Astrocyte of the hippocampus (primary cell): ENCODE measurements at places on chromosomes 5 and 9.

DNA sequence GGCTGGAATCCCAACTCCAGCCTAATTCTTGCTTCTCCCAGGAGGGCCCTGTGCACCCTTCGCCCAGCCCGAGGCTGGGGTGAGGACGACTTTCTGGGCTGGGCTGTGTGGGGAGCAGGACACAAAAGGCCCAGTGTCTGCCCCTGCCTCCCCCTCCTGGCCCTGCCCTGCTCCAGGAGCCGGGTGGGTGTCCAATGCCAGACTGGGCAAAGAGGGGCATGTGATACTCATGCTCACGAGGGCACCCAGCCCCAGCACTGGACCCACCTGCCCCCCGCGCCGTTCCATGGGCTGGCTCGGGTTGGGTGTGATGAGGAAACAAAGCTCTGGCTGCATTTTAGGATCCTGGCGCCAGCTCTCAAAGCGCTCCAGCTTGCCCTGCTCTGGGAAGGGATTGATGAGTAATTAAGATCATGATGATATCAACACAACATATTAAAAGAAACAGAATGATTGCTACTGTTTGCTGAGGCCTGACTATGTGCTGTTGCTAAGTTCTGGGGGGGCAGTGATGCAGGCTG, 30.7 kb downstream of the LHX2 start:
- peak; percentile 31 for DNase-seq

DNA sequence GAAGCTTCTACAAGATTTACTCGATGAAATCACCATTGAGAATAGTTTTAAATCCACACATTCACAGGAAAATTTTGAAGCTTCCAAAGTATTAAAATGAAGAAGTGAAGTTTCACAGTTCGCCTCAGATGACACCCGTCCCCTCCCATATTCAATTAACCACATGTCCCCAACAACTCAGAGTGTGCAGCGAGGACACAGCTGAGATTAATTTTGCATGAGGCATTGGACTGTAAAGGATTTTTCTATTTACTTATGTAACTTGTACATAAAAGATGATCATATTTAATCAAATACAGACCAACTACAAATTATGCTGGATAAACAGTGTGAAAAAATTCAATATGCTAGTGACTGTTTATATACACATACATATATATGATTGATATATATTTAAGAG, 84.7 kb upstream of the OLFM1 start:
- DNase-seq, result no peak

DNA sequence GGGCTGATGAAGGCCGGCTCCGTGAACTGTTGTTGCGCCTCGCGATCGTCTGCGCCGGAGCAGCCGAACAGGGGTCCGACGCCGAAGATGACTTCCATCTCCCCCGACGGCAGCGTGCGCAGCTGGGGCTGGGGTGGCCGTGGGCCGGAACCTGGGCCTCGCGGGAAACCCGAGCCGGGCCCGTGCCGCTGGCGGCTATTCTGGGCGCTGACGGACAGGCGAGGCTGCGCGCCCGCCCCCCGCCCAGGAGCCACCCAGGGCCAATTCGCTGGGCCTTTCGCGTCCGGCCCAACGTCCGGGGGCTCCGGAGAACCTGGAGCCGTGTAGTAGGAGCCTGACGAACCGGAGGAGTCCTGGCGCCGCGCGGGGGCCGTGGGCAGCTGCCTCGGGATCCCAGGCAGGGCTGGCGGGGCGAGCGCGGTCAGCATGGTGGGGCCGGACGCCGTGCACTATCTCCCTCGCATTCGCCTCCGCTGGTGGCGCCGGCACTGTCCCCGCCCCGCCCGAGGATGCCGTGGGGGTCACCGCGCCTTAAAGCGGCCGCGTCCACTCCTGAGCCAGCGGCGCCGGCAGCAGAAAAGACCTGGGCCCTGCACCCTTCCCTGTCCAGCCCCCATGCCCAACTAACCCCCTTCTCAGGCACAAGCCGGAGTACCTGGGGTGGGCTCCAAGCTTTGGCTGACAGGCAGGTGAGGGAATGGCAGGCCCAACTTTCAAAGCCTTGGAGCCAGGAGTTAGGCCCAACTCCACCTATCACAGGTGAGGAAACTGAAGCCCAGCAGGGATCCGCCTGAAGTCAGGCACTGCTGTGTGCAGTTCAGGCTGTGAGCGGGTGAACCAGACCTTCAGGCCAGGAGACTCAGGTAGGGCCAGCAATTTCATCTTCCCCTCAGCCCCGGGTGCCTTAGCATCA, at the start of gene PROB1:
PROB1 (minus strand) TSS at position 451 of the 913 bp plus-strand sequence; CDS start at position 428, 23 bp downstream.
- no peak for DNase-seq

GRCh38 chr9:37812773-37813379, 12.3 kb downstream of the DCAF10 start:
- no peak for DNase-seq

DNA sequence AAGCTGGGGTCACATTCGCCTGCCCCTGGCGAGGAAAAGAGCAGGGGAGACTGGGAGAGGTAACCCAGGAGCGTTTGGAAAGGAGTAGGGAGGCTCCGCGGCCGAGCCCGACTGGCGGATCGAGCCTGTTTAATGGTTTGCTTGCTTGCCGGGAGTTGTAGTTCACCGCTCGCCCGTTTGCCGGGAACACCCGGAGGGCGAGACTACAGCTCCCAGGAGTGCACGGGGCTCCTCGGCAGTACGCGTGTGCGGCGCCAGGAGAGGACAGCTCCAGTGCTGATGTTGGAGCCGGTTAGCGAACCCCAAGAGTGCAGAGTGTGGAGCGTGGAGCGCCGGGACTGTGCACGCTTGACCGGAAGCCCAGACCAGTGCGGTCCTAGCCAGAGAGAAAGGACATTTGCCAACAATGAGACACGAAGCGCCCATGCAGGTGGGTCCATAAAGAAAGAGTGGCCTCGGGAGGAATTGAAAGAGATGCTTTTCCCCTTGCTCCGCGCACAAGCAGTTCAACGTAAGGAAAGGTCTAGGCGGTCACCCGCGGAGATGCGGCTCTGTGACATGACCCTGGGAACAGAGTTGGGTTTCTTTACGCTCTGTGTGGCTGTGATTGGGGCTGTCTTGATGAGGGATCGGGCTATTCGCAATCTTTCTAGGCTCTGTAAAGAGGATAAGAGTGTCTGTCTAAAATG, at the start of gene RAB3C:
RAB3C (plus strand) TSS at position 273 of the 689 bp plus-strand sequence; CDS start at position 407, 134 bp downstream.
- peak; percentile 97 for DNase-seq

DNA sequence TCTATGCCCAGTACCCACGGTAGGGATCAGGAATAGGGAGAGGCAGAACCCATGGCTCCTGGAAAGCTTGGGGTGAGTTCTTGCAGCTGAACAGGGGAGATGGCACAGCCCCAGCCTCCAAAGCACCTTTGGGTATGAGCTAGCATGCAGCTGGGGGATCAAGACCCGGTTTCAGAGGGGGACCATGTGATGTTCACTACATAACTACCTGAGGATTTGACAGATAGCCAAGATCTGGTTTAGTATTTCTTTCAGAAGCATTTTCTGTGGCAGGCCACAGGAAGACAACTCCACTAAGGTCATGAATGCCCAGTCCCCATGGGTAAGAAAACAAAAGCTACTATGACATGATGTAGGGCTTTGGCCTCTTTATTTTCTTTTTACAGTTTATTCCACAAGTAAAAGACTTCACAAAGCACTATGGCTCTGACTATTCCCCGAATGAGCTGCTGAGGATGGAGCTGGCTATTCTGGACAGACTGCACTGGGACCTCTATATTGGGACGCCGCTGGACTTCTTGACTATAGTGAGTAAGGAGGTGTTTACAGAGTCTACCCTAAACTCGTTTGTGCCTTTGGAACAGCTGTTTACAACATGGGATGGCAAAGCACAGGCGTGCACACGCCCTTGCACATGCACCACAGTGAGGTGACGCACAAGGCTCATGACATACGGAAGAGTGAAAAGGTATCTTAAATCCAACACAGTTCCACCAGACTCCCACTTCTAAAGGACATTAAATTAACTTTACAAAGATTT, 3.4 kb downstream of the CCNI2 start:
- no peak for DNase-seq

DNA sequence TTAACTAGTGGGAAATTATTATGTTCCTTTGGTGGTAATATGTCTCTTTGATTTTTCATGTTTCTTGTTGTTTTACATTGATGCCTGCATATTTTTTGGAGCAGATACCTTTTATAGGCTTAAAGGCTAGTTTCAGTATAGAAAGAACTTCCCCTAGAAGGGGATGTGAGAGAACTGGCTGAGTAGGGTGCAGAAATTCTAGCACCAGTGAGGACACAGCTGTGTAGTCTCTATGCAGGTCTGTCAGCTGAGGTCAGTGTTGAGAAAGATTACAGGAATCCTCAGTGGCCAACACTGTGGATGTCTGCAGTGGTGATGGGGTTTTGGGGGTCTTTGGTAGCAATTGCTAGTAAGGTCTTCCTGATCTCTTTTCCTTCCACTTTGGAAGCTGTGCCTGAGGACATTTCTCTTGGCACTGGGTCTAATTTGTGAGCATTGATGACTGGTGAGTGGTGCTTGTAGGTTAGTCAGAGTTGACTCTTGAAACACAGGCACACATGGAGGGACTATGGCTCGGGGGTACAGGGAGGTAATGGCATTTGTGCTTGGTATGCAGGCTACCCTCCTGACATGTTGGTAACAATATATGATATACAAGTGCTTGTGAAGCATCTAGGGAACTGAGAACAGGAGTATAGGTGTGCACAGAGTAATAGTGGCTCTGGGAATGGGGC, 221.4 kb downstream of the SPATA31D1 start:
- no peak for DNase-seq

GRCh38 chr5:27026801-27027200, 11.6 kb downstream of the CDH9 start:
- no peak for DNase-seq

DNA sequence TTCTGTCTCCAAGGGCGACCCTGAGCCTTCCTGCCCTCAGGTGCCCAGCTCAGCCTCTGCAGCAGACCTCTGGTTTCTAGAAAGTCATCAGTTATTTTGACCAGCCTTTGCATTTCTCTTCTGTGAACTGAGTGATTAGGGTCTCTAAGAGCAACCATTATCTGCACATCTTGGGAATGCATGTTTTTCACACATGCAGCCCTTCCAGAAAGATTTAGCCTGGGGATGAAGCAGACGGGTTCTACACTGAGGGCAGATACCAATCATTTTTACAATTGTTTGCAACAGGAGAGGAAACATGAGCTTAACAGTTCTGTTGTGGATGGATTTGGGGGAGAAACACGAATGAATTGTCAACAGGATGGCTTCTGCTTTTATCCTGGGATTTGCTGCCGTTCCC, 90.1 kb upstream of the PITX1 start:
- DNase-seq, result no peak

DNA sequence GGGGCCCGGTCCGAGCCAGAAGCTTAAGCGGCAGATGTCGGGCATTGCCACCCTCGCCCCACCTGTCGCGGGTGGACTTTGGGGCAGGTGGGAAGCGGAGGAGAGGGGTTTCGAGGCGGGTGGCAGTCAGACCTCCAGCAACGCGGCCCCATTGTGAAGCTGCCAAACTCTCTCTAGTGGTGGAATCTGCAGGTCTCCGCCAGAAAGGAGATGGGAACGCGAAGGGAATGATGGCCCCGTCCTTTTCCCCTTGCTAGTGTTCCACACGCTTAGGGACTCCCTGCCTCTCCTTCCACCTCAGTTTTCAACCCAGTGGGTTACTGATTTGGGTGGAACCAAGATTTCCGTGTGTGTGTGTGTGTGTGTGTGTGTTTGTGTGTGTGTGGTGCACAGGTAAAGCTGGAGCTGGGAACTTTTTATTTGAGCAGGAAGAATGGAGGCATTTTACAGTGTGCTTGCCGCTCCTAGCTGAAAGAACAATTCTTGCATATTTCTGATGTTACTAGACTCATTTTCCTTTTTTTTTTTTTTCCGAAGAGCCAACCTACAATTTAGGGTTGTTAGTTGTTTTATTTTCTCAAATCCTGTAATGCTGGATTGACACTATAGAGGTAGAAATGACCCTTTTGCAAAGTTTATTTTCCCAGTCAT, 1.3 kb downstream of the MACIR start:
- peak; percentile 69 for DNase-seq

GRCh38 chr9:117411547-117411946, 3.3 kb downstream of the ASTN2 start:
- peak; percentile 55 for DNase-seq

DNA sequence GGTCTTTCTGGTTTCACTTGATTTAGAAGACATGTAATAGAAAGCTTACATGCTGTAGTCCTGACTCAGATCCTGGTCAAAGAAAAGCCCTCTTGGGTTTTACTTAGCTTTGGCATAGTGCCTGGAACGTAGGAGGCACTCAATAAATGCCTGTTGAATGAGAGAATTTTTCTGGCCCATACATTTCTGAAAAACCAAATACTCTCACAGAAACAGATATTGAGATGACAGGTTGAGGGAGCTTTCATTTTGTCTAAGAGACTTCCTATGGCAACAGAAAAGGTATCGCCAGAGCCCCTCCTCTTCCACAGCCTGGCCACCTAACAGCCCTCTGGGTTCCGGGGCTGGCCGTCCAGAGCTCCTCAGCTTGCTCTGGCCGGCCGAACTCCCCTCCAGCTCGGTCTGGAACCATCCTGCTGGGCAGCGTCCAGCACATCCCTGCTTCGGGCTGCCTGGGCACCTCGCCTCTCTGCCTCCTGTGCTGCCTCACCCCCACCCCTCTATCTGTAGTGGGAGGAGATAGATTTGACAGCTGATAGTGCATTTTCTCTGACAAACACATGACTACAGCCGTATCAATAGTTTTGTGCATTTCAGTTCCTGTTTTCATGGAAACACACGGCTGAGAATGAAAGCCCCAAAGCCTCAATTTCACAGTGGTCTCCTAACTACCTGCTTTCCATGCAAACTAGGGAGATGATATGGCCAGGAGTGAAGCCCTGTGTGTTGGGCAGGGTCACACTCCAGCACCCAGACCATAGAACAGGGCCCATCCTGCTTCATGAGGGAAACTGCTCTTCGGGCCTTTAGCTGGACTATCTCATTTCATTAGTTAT, 1.1 kb downstream of the IL4 start:
- peak; percentile 95 for DNase-seq

DNA sequence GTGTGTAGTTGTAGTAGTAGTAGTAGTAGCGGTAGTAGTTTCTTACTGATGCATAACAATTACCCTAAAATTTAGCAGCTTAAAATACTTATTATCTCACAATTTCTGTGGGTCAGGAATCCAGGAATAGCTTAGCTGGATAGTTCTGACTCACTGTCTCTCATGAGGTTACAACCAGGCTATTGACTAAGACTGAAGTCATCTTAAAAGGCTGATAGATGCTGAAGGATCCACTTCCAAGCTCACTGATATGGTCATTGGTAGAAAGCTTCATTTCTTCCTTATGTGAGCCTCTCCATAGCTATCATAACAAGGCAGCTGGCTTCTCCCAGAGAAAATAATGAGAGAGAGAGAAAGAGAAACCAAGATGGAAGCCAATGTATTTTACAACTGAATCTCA, 147.5 kb upstream of the FBXL17 start:
- DNase-seq, result no peak
